ENCODE measurements at places on chromosomes 12 and 14. TPM values are rescaled to one million over a fixed set of nuclear protein-coding genes. Genes with fewer than 3 reads are reported as not detected.

- DNase-seq, result no peak
Observed at GRCh38 chr14:99118046-99118721, 153.8 kb downstream of the BCL11B start.

Gene RDH11
- polyA plus RNA-seq, result 28.7 TPM

Gene DIO3
- polyA plus RNA-seq, result 0.21 TPM

- DNase-seq, result peak; percentile 60
Observed at GRCh38 chr12:68746572-68747180, 700 bp downstream of the SLC35E3 start.

DNA sequence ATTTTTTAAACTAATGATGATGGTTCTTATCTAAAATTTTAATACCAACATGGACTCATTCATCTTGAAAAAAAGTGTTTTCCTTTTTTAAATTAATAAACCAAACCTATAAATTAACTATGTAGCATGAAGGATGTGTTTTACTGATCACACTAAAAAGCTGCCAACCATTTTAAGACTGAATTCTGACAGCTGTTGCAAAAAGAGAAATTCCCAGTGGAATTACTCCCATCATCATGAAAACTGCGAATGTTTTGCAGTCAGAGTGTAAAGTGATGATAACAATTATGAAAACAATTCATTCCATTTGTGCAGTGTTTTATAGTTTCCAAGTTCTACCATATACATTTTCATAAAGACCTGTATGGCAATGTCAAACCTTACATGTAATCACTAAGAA lies 232.8 kb downstream of the SLC2A13 start:
- no peak for DNase-seq

GRCh38 chr12:42868291-42868690 lies 278.7 kb upstream of the PRICKLE1 start:
- DNase-seq, result no peak

GRCh38 chr12:32457251-32458025 lies 58.1 kb downstream of the FGD4 start:
- DNase-seq, result no peak

Gene ANKS1B
- 0.62 TPM for polyA plus RNA-seq

DNA sequence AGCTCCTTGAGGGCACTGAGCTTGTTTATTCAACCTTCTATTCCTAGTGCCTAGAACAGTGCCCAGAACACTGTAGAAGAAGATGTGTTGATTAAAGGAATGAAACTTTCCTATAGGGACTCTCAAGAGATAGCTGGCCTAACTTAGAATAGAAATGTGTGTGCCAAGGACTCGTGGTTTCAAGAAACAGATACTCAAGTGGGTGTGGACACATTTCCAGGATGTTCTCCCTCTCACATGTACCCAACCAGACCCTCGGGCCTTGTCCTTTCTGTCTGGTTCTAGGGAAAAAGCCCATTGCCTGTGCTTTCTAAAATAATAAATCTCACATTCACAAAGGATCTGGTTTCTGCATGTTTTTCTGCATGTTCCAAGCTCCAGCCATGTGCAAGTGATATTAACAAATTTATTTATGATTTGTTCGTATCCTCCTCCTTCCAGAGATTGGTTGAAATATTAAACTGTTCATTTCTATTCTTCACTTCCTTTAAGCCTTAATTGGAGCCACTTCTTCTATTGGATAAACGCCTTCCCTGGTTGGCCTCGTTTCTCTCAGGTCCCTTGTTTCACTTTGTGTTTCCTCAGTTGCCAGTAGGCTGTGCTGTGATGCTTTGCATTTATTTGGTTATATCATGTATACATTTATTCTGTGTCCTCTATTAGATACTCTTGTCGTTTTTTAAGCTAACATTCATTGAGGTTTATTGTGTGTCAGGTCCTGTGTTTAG lies 89.8 kb downstream of the CRADD start:
- no peak for DNase-seq

DNA sequence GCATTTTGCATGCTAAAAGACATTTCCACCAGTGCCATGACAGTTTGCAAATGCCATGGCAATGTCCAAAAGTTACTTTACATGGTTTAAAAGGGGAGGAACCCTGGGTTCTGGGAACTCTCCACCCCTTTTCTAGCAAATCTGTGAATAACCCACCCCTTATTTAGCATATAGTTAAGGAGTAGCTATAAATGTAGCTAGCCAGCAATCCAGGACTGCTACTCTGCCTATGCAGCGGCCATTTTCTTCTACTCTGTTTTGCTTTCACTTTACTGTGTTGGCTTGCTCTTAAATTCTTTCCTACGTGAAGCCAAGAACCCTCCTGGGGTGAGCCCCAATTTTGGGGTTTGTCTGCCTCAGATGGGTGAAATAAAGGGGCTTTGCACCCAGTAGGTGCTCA lies 141.0 kb downstream of the PTPN11 start:
- DNase-seq, result no peak

Gene SLC22A17
- polyA plus RNA-seq, result 7.2 TPM

DNA sequence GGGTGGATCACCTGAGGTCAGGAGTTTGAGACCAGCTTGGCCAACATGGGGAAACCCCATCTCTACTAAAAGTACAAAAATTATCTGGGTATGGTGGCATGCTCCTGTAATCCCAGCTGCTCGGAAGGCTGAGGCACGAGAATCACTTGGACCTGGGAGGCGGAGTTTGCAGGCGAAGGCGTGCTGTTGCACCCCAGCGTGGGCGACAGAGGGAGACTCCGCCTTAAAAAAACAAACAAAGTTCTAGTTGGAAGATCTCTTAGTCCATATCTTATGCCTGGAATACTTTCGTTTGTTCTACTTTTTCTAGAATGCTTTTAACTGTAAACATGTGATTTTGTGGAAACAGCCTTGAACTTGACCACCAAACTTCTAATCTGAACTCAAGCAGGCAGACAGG lies 38.7 kb downstream of the PPHLN1 start:
- no peak for DNase-seq

DNA sequence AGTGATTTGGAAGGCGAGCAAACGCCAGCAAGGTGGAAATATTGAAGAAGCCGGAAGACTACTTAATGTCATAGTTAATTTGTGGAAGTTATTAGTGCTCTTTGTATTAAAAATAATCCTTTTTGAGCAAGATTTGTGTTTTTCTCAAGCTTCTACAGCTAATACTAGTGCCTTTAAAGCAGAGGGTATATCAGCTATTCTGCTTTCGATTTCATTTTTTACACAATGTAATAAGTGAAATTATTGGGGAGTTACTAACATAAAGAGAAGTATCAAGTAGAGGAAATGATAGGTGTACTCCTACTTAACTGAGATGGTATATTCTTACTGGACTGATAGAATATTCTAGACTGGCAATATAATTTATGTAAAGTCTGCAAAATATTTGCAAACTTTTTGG lies 392.4 kb upstream of the DCN start:
- no peak for DNase-seq

- no peak for DNase-seq
Observed at GRCh38 chr12:93366422-93366821, 11.3 kb upstream of the NUDT4 start.

GRCh38 chr14:55556929-55557623 lies 22.9 kb upstream of the KTN1 start:
- DNase-seq, result peak; percentile 93

- DNase-seq, result no peak
Observed at GRCh38 chr12:76942267-76942666, 63.4 kb upstream of the CSRP2 start.

Gene CFAP54
- polyA plus RNA-seq, result 0.14 TPM

GRCh38 chr12:92155733-92156132 lies 10.1 kb upstream of the BTG1 start:
- DNase-seq, result no peak

Gene CCDC175
- polyA plus RNA-seq, result not detected

DNA sequence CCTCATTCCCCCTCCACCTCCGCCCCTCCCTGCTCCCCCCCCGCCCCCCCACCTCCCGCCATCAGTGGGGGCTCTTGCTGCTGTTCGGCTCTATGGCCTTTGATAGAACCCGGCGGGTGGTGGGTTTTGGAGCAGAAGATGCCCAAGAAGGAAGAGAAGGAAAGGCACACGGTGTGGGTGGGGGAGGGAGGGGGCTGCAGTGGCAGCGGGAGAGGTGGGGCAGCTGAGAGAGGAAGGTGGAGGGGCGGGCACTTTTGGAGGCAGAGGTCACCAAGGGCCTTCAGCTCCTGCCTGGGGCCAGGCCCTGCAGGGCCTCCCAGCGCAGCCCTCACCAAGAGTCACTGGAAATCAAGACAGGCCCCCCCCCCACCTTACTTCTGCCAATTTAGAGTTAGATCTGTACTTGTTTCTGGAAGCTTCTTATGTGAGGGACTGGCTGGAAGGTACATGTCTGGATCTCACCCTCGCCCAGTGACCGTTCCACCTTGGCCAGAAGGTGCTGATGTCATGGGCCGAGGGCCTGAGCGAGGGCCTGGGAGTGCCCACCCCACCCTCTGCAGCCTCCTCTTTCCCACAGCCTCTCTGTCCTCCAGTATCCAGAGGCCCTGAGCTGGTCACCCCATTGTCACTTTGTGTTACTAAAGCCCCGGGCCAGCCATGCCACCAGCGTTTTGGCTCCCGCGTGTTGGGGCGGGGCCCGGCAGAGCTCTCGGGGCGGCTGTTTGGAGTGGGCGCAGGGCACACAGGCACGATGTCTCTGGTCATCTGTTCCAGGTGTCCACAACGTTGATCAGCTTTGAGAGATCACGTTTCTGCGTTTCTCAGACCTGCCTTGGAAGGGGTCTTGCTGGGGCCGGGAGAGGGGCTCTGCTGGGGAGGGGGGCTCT lies 153.9 kb downstream of the KIF26A start:
- no peak for DNase-seq

Gene RPS6KL1
- 18.6 TPM for polyA plus RNA-seq

Gene SLC25A47
- not detected for polyA plus RNA-seq

- no peak for DNase-seq
Observed at GRCh38 chr14:55127460-55127951, 1.5 kb upstream of the LGALS3 start.

DNA sequence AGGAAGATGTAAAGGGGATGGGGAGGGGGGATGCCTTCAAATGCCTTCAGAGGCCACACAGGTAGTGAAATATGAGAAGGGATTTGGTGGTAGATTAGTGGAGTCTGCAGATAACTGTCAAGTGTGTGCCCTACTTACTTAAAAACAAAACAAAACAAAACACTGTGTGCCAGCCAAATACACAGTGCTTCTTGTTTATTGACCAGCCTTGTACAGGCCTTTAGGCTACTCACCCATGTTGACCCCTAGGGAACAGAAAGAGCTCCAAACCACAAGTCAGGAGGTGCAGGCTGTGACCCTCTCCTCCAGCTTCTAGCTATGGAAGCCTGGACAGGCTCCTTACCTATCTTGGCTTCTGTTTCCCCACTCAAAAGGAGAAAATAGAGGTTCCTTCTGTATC lies 562.0 kb downstream of the ETNK1 start:
- DNase-seq, result no peak

Gene RNF212B
- polyA plus RNA-seq, result not detected

Gene CCDC177
- polyA plus RNA-seq, result not detected

DNA sequence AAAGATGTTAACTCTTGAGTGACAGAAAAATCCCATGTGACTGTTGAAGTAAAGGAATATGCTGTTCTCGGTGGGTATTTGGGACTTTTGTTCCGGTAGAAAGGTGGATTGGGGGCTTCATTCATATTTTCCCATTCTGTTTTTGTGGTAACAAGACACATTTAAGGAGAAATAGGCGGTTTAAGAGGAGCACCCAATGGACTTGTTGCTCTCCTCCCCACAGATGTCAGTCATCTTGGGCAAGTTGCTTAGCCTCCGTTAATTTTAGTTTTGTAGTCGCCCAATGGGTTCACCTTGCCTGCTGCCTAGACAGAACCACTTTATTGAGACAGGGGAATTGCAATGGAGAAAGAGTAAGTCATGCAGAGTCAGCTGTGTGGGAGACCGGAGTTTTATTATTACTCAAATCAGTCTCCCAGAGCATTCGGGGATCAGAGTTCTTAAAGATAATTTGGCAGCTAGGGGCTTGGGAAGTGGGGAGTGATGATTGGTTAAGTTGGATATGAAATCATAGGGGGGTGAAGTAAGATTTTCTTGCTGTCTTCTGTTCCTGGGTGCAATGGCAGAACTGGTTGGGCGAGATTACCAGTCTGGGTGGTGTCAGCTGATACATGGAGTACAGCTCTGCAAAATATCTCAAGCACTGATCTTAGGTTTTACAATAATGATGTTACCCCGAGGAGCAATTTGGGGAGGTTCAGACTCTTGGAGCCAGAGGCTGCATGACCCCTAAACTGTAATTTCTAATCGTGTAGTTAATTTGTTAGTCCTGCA lies 50.3 kb downstream of the SLC38A1 start:
- no peak for DNase-seq

DNA sequence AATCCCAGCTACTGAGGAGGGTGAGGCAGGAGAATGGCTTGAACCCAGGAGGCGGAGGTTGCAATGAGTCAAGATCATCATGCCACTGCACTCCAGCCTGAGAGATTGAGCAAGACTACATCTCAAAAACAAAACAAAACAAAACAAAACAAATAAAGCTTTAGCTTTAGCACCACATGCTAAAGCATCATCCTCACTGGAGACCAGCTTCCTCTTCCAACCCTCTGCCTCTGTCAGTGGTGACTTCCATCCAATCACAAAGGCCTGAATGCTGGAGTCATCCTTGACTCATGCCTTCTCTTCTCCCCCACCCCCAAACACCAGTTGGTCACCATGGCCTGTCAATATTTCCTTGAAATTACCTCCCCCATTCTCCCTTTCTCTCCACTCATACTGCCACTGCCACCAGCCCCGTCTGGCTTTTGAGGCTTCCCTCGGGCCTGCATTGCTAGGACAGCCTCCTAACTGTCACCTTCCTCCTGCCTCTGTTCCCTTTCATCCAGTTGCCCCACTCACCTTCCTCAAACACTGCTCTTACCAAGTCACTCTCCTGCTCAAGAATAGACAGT lies 1.4 kb downstream of the ZNF385A start:
- no peak for DNase-seq

DNA sequence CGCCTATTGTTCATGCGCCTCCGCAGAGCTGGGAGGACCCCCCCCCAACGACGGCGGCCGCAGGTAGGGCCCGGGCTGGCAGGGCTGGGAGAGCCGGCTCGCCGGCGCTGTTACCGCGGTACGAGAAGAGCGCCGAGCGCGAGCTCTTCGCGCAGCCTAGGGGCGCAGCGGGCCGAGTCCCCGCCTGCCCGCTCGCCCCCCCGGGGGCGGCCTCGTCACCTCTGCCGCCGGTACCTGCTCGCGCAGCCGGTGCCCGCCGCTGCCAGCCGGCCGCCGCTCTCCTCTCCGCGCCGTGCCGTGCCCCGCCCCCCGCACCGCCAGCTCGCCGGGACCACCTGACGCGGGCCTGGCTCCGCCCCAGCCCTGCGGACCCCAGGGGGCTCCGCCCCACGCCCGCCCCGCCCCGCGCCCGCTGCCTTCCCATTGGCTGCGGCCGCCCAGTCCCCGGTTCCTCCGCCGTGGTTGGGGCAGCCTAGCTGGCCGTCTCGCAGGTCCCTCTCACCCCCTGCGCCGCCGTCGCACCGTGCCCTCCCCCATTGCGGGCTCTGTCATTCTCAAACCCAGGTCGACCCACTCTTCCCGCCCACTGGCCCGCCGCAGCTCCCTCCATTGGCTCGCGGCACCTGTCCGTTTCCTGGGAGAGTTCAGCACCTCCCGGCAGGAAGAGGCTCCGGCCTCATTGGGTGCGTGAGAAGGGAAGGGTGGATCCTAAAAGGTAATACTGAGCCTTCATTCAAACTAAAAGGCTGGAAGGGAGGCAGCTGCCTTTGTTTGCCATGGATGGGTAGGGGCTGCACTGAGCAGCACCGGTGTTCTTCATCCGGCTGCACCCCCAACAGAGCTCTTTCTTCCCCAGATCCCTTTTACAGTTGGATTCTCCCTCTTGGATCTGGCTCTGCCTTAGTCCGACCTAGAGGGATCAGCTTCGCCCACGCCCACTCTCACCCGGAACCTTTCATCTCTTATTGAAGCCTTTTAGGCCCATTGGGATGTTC lies at the start of gene MAP3K9:
TSS of gene MAP3K9 (minus strand) at position 289 of the 995 bp plus-strand sequence. CDS start 342 bp downstream, outside the sequence.
- DNase-seq, result peak; percentile 87
